ENCODE measurements at places on chromosomes 7 and 10.

- peak; percentile 41 for DNase-seq
These were observed 22.0 kb downstream of the TES start for GRCh38 chr7:116232350-116232749.

GRCh38 chr10:61975391-61975932 lies 74.0 kb downstream of the ARID5B start:
- DNase-seq = peak; percentile 80

DNA sequence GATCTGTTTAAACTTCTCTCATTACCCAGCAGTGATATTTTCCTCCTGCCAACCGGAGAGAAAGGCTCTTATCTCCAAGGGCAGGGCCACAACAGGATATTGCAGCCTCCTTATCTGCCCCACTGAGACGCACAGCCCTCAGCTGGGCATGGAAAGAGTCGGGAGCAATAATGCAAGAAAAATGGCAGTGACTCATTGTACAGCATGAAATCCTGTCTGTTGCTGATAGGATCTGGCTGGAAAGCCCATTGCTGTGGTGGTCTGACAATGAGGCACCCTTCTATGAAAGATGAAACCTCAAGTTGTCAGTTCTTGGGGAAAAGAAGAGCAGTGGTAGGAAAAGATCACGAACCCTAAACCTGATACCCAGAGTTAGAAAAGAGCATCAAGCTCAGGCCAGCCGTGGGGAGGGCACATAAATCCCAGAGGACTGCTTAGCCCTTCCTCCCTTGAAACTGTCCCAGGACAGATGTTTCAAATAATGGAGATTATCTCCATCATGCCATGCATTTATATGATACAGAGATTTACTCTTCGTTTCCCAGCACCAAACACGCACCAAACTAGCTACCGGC lies 47.0 kb upstream of the FIGNL1 start:
- DNase-seq = peak; percentile 64

- peak; percentile 52 for DNase-seq
These were observed 22.6 kb upstream of the CREB5 start for GRCh38 chr7:28389504-28390395.

- DNase-seq = no peak
These were observed 257.7 kb upstream of the NFE2L3 start for GRCh38 chr7:25894002-25894901.

GRCh38 chr7:127881564-127881963 lies 149.7 kb downstream of the LRRC4 start:
- DNase-seq = no peak

DNA sequence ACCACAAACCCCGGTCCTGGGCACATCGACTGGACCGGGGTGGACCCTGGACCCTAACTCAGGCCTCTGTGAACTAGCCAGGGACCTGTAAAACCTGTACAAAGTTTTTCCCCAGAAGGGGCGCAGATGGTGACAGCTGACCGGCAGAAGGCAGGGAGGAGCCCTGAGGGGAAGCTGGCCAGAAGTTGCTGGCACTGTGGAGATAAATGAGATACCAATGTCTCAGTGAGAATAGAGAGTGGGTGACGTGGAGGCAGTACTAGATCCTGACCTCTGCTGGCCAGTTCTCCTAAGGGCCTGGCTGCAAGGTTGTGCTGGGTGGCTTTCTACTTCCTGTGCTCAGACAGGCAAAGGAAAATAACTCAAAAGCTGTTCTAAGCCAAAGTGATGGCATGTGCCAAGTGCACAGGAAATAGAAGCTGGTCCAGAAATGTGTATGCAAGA lies 10.6 kb upstream of the TSPAN14 start:
- no peak for DNase-seq

DNA sequence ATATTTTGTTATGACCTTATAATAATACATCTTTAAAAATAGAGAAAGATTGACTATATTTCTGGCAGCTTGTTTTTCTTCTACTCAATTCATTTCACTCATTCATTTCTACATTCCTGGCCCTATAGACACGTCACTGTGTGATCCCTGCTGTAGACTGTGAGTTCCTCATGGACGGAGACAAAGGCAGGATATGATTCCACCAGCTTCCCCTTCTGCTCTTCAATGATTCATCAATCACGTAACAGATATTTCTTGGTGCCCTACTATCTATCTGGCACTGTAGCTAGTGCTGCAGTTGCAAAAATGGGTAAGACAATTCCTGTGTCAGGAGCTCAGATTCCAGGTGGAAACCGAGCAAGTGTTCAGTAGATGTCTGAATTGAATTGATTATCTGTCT lies 415.0 kb downstream of the SFMBT2 start:
- peak; percentile 7 for DNase-seq

GRCh38 chr10:12981570-12981969 lies 19.9 kb downstream of the CCDC3 start:
- DNase-seq = peak; percentile 77

DNA sequence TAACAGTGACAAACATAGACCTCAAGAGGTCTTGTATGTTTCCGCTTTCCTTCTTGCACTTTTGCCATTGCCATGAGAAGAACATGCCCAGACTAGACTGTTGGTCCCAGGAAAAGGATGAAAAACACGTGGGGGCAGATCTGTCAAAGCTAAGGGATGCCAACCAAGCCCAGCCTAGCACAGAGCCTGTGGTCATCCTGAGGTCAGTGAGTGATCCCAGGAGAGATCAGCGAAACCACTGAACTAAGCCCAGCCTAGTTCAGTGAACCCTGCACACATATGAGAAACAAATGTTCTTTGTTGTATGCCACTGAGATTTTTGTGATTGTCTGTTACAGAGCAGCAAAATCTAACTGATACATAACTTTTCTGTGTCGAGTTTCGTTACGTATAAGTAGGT lies 718.8 kb downstream of the MAGI2 start:
- DNase-seq = no peak

DNA sequence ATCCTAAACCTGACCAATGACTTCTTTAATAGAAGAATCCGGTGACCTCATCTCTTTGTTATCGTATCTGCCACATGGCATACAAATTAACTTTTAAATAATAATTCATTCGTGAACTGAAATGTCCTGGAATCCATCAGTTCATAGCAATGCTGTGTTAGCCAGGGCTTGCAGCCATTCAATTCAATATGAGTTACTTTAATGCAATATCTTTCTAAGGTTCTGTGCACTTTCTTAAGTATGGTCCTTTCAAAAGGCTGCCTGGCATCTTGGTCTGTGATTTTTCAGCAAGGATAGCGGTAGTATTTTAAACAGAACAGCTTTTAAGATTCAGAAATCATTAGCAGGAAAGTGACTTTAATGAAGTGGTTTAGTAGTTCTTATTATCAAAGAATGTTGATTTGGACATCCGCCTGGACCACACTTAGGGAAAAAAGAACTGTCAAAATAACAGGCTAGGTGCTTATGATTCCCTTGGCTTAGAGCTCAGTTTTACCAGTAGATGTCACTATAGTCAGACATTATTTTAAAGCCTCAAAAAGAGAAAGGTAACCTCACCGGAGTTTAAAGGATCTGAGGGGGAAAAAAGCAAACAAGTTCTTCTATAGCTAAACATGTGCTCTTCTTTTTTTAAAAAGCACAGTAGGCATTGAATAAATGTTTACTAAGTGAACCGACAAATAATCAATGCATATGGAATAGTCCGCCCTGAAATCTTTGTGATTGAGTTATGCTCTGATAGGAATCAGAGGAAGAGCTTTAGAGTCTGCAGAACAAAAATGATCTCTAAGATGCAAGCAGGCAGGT lies 22.7 kb downstream of the SLC35G1 start:
- peak; percentile 31 for DNase-seq

GRCh38 chr7:13904689-13905088 lies 84.8 kb downstream of the ETV1 start:
- peak; percentile 95 for DNase-seq

DNA sequence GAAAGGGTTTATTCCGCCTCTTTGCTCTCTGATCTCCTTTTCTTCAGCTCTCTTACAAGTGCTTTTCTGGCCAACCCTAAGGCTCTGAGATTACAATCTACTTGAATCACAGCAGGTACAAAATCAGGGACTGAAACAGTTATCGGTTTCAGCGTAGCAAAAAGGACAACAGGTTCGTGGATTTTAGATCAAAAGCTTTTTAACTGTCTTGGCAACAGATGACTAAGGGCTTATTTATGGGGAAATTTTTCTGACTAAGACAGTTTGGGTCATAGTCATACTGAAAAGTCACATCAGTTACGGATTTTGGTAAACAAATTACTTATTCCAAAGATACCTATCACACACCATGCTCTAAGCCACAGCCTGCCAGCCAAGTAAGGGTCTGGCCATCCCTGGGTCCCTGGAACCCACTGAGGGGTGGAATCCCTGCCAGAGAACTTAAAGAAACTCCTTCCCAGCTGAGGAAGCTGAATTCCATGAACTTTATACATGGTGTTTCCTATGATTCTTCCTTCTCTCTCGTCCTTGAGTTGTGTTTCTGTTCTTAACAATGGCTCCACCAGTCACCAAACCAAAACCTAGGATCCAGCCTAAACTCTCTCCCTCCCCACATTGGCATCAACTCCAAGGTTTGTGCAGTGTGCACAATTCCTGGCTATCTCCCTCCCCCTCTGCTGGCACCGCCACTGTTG lies 169.3 kb downstream of the FAM107B start:
- peak; percentile 58 for DNase-seq

DNA sequence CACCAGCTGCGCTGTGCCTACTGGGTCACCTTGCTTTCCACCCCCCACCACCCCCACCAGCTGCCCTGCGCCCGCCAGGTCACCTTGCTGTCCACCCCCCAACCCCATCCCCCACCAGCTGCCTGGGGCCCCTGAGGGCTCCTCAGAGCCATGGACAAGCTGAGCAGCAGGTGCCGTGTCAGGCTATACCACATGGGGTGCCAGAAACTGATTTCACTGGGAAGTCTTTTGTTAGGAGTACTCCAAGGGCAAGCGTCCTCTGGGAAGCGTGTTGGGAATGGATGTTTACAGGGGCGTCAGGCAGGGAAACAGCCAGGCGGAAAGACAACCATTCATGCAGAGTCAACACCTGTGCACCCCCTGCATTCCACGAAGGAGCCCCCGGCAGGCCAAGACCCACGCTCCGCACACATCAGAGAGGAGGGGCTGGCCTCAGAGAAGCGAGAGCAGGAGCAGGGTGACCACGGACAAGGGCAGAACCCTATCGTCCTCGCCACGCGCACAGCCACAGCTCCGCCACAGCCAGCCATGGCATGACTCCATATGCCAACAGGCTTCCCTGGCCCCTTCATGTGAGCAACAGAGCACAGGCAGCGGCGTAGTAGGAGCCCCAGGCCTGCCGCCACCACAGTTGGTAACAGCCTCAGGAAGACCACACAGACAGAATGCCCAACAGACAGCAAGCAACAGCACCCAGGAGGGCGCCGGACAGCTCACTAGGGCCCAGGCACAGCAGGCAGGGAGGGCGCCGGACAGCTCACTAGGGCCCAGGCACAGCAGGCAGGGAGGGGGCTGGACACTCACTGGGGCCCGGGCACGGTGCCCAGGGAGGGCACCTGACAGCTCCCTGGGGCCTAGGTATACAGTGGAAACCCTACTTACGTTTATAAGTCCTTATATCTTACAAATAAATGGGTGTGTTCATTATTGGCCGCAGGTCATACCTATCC lies 180.8 kb downstream of the MAD1L1 start:
- DNase-seq = no peak

- DNase-seq = peak; percentile 92
These were observed 28.1 kb downstream of the XPNPEP1 start for GRCh38 chr10:109895095-109895818.

- DNase-seq = no peak
These were observed 102.0 kb downstream of the ADARB2 start for GRCh38 chr10:1635340-1635739.

GRCh38 chr10:131127610-131128009 lies 183.9 kb downstream of the TCERG1L start:
- DNase-seq = no peak

Measured in astrocyte (in vitro differentiated cells and primary cell).